Stimulated activated CD8-positive, alpha-beta memory T cell treated with anti-CD3 and anti-CD28 coated beads, Interleukin-7, amount 100 ng/mL, for 4 hours (primary cell): ENCODE measurements at places on chromosomes 12 and 14.

- no peak for DNase-seq
These were observed 41.9 kb upstream of the BDKRB2 start for GRCh38 chr14:96162741-96163140.

- DNase-seq = no peak
These were observed 68.8 kb downstream of the MDGA2 start for GRCh38 chr14:47606566-47606965.

DNA sequence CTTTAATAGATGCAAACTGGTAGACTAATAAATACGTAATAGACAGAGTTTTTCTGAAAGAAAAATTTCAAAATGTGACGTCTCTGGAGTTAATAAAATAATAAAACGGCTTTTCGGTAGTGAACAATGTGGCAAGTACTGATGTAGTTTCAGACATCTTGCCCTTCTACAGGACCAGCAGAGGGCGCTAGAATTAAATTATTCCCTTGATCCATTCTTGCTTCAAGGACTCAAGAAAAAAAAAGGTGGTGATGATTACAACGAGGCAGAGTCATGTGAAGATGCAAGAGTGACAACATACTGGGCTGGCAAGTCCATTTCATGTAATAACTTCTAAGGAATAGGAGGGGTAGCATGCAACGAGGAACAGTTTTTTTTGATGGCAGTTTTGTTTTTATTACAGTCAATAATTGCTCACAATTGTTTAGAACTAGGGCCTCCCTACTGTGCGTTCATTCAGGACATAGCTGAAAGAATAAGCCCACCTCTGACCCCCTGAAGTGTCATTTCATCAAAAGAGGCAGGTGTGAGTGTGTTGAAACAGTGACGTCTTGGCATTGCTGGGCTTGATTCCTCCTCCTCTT lies 101.0 kb upstream of the GZMB start:
- DNase-seq = no peak

DNA sequence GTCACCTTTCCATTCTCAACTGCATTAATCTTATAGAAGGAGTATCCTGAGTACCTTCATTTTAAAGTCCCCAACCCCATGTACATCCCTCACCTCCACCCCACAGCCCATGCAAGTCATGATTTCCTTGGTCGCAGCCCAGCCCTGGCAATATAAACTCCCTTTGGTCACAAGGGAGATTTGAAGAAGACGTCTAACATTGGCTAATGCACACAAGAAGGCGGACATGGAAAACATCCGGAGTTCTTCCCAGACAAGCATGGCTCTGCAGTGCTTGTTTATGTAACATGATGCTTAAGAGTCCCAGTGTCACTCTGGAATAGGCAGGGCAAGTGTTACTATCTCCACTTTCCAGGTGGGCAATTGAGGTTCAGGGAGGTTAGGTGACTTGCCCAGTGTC lies 277.6 kb downstream of the DPF3 start:
- no peak for DNase-seq

DNA sequence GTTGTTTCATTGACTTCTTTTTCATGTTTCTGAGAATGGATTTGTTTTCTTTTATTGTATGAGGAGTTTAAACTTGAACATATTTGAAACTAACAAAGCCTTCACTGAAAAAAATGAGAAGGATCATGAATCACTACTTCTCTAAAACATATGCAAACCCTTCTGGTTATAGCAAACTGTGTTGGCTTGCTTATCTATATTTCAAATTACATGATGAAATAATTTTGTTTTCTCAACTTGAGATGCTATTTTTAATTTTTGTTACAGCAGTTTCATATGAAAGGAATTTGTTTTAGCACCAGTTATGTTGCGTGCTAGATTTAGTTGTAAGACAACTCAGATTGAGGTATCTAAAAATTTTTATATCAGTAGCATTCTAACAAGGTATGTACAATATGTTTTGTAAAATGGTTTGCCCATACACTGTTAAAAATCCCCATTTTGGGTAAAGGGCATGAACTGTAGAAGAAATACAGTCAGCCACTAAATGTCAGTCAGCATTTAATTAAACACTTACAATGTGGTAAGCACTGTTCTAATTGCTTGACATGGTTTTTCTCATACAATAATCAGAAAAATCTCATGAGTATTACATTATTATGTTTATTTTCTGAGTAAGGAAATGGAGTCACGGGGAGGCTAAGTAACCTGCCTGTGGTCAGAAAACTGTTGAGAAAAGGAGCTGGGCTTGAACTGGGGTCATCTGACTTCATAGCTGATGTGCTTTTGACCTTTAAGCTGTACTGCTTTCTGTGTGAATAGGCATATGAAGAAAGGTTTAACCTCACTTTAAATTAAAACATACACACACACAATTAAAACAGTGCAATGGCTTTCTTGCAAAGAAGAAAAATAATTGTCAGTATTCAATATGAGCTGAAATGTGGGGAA lies 105.7 kb downstream of the PLEKHA5 start:
- no peak for DNase-seq
